Stimulated activated CD8-positive, alpha-beta memory T cell treated with anti-CD3 and anti-CD28 coated beads, Interleukin-4, amount 100 ng/mL, for 1 hour (primary cell): ENCODE measurements at places on chromosomes 3 and 15.

DNA sequence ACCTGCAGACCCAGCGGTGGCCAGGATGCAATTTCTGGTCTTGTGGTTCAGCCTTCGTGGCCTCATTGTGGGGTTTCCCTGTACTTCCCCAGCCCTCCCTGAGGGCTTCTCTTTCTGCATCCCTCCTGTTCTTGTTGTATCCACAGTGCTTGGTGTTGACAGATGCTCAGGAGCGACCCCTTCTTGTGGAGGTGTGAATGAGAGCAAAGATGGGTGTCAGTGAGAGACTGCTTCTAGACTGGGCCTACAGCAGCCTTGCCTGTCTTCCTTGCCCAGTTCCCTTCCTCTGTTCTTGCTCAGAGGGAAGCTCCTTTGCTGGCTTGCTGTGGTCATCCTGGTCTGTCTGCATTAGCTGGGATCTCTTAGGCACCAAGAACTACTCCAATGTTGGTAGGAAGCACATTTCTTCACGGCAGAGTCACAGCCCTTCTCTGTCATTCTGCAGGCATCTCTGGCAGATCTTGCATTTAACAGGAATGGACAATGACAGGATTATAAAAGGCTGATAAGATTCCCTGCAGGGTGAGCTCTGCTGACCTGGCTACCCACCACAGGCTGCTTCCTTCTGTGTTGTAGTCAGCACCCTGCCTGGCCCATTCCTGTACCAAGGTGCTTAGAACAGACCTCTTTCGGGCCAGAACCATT lies 317.8 kb upstream of the C2CD4B start:
- no peak for DNase-seq

DNA sequence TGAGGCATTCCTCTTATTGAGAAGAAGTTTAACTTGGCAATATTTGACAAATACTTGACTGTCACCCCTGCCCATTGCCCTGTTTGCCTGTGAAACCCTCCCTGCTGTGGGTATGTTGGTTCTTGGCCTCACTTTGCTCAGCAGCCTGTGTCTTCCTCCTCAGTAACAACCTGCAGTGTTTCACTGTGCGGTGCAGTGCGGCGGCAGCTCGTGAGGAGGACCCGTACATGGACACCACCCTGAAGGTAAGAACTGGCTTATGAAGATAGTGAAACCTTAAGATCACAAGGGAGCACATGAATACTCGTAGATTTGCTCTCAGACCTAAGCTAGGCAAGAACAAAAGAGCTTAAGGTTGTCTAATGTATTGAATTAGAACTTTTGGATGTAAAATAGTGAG lies 21.0 kb downstream of the HPS3 start:
- DNase-seq = no peak

GRCh38 chr15:91947293-91947679 lies 93.8 kb downstream of the SLCO3A1 start:
- DNase-seq = no peak

DNA sequence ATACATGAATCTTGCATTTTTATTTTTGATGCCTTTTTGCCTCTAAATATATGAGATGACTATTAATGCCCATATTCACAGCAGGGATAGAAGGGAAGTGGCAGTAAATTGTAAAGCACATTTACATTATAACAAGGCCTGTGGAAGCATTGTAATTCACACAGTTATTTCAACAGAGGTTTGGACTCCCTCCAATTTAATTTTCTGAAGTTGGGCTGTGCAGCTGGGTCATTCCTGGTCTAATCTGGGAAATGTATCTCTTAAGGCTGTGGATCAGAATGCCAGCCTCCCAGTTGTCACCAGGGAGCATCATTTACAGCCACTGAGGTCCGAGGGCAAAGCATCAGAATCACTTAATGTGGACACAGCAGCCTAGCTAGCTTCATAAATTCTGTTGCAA lies 434.5 kb downstream of the MFSD1 start:
- no peak for DNase-seq

GRCh38 chr15:79310612-79310984 lies 314 bp upstream of the TMED3 start:
- DNase-seq = no peak

GRCh38 chr15:68681836-68682235 lies 103.0 kb downstream of the CORO2B start:
- no peak for DNase-seq

DNA sequence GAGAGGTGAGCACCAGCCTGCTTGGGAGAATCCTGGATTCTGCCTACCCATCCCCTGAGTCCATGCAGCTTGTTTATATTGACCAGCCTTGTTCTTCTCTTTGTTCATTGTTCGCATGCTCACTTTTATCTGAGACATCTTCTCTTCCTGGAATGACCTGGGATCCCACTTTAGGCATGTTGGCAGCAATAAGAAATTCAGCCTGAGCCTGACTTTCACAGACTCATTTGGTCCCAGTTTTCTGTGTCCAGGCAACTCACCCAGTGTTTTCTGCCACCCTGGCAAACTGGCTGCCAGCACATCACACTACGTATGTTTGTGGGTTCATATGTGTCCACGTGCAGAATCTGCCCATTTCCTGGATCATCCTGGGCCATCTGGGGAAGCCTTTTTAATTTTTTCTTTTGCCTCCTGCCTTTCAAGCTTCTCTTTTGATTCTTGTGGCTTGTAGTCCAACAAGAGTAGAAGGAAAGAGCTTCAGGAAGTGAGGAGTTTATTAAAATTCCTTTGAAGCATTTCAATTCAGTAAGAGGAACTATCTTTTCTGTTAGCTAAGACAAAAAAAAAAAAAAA lies 199.9 kb downstream of the FNDC3B start:
- DNase-seq = no peak

DNA sequence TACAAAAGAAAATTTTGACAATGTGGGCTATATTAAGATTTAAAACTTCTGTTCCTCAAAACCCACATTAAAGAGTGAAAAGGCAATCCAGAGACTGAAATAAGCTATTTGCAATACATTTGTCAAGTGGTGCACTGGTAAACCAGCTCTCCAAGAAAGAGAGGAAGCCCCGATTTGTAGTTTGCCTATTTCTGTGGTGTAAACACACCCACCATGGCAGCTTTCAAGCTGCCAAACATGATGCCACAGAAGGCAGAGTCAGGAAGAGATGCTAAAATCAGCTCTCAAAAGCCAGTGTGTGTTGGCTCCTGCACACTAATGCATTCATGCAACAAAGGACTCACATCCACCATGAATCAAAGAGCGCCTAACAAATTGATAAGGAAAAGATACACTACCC lies 17.5 kb downstream of the RFTN1 start:
- DNase-seq = no peak

DNA sequence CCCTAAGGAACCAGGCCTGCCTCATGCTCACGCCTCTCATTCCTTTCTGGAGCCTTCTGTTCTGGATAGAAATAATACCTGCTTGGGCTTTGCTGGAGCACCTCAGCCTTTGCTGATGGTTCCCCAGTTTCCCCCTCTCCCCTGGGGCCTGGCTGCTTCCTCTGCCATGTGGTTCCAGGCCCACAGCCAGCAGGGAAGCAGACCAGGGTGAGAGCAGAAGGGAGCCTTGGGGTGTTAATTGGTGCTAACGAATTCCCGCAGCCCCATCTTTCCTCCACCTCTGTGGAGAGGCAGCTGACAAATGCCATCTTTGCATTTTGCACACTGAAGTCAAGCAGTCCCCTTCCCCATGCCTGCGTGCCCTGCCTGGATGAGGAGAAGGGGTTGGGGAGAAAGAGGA lies 13.1 kb upstream of the CORO2B start:
- DNase-seq = no peak

GRCh38 chr15:68347392-68347791 lies 69.8 kb downstream of the FEM1B start:
- no peak for DNase-seq

DNA sequence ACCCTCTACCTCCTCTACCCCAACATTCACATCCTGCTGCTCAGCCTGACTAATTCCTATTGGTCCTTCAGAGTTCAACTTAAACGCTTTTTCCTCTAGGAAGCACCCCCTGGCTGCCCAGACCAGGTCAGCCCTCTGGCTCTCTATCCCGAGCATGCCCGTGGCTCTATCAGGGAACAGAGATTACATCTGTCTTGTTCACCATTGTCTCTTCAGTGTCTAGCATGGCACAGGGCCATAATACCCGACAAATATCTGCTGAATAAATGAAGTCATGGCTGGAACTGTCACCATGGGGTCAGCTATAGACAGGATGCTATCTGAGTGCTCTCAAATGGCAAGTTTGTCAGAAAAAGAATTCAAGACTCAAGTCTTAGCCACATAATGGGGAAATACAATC lies 296.9 kb upstream of the CHRNA7 start:
- no peak for DNase-seq

GRCh38 chr3:155504682-155505081 lies 211.2 kb upstream of the STRIT1 start:
- DNase-seq = no peak

- no peak for DNase-seq
Measured at GRCh38 chr3:36215241-36215640, 165.1 kb upstream of the STAC start.

DNA sequence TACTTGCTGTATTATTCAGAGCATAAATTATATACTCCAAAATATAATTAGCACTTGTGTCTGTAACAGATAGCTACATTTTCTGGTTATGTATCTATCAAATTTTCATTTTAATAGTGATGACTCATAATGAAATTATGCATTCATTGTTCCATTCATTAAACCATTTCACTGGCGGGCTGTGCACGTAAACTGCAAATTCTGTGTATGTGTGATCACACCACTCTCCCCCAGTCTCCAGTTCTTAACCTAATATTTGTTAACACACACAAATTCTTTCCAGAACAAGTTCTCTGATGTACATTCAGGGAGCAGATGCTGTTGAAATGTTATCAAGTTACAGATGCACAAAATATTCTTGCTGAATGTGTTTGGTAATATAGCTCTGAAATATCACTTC lies 3.8 kb upstream of the KCNMB2 start:
- no peak for DNase-seq
